ENCODE measurements at places on chromosomes 1 and 21.

GRCh38 chr1:69290291-69290690 is 277.4 kb upstream of the LRRC7 start:
- DNase-seq: no peak

DNA sequence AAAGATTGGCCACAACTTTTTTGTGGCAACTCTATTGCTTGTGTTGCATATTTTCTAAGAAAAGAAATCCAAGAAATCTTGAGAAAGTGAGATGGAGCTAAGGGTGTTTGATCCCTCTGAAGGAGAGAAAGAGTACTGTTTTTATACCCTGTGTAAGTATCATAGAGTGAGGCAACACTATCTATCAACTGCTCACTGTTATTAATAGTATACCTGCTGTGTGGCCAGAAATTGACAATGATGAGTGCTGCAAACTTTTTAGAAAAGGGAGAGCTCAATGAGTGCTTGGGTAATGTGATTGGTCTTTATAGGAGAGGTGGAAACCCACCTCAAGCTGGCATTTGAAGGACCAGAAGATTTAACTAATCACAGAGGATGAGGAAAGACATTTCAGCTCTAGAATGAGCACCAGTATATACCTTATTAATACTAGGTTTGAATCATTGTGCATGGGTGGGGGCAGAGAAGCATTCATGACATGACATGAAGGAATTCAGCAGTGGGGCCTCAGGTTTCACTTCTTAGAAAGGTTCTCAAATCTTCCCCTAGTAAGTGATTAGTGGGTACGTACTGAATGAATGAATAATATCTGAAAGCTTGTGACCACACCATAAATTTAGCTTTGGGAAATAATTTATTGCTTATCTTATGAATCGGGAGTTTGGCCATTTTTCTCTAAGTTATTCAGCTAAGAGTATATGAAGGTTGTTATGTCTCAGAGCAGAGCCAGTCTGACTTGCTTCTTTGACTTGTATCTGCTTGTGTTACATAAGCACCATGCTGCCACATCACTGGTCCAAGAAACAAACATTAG is 169.2 kb upstream of the SGIP1 start:
- DNase-seq: no peak

DNA sequence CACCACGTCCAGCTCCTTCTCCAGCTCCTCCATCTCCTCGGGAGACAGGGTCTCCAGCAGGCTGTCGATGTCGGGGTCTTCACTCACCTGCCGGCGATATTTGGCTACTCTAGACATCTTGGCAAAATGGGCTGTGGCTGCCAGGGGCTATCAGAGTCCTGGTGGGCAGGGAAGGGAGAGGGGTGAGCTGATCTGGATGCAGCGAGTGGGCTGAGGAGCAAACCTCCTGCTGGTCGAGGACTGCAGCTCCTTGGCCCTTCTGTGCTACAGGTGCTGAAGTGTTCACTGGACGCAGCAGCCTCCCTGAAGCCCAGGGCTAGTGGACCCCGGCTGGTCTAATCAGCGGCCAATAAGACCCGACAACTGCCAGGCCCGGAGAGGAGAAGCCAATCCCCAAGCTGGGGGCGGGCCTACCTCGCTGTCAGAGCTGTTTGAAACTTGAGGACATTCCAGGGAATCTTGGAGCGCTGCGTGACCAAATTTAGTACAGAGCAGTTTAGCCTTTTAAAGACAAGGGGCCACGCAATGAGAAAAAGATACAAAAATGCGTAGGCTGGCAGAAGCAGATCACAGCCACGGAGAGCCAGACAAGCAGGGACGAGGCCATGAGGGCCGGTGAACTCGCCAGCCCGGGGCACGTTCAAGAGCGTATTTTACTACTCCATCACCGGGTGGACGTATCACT is at the start of gene LMOD1:
TSS of gene LMOD1 (minus strand) at position 325 of the 685 bp plus-strand sequence. CDS start at position 117, 208 bp downstream.
- DNase-seq: peak; percentile 52

GRCh38 chr1:160681066-160681890 is 30.3 kb downstream of the CD48 start:
- DNase-seq: peak; percentile 25

- DNase-seq: no peak
Observed at GRCh38 chr1:236302941-236303340, 21.2 kb upstream of the ERO1B start.

GRCh38 chr1:48829446-48829845 is 52.8 kb upstream of the BEND5 start:
- no peak for DNase-seq

GRCh38 chr1:156920233-156921052 is at the start of gene LRRC71:
Gene LRRC71, plus strand, starts transcription at chr1:156920632. Its CDS starts 172 bp downstream, at chr1:156920804.
- peak; percentile 43 for DNase-seq
